ENCODE measurements at places on chromosomes 3 and 15.
A peak's percentile ranks its signal among the peaks of the same experiment; 100 is the strongest.

GRCh38 chr3:165545059-165545458, 292.2 kb downstream of the BCHE start:
- DNase-seq, result no peak

GRCh38 chr15:66169023-66169422, 84.5 kb downstream of the MEGF11 start:
- DNase-seq, result no peak

DNA sequence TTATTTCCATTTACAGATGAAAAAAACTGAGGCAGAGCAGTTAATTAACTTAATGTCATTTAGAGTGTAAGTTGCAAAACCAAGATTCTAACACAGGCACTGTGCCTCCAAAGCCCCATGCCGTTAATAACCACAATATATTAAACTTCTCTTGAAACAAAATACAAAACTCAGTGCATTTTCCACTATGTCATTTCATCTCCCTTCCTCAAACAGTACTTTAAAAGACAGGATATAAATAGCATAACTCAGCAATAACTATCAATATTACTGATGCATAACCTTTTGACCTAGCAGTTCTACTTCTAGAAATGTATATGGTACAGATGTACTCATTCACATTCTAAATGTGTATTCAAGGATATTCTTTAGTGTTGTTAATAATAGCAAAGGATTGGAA, 5.1 kb upstream of the TASOR start:
- no peak for DNase-seq

DNA sequence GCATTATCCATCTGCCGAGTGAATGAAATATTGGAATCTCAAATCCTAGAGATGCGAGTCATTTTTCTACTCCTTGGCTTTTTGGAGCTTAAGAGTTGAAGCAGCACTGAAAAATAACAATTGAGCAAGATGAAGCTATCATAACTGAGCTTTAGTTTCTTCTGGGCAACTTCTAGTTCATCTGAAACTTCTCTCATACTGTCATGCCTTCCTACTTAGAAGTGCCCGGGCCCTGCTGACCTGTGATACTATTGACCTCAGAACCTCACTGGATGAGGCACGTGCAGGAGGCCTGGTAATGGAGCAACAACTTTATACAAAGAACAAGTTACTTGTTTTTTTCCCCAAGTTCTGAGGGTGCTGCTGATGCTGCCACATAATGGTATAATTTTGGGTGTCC, 48.5 kb upstream of the P3H2 start:
- no peak for DNase-seq

DNA sequence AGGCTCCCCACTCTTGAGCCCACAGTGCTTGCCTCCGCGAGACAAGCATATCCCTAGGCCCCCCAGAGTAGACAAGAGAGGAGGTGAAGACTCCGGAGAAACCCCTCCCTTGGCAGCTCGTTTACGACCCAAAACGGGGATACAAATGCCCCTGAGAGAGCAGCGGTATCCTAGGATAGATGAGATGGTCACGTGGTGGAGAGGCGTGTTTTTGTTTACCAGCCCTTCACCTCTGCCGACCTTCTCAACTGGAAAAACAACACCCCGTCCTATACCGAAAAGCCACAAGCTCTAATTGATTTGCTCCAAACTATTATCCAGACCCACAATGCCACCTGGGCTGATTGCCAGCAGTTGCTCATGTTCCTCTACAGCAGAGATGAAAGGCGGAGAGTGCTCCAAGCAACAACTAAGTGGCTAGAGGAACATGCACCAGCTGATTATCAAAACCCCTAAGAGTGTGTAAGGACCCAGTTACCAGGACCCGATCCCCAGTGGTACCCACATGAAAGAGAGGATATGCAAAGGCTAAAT, 99.5 kb upstream of the OSBPL11 start:
- peak; percentile 37 for DNase-seq

GRCh38 chr3:55305696-55306485, 181.2 kb downstream of the WNT5A start:
- no peak for DNase-seq

DNA sequence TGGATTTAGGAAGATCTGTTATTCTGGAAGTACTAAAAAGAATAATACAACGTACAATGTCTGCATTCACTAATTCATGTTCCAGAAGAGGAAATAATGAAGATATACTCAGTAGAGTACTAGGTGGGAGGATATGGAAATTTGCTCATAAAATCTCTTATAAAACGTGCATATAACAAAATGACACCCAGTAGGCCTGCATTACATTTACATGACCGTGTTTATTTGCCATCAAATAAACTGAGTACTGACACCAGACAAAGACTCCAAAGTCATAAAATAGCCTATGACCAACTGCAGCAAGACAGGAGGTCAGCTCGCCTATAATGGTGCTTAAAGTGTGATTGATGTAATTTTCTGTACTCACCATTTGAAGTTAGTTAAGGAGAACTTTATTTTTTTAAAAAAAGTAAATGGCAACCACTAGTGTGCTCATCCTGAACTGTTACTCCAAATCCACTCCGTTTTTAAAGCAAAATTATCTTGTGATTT, 60.4 kb downstream of the DCUN1D1 start:
- DNase-seq, result no peak

- DNase-seq, result no peak
Observed at GRCh38 chr3:188220097-188220788, 66.3 kb downstream of the LPP start.

- DNase-seq, result no peak
Observed at GRCh38 chr3:106985721-106986120, 391.5 kb upstream of the CCDC54 start.
